ENCODE measurements at places on chromosomes 2 and 18.
A peak's percentile ranks its signal among the peaks of the same experiment; 100 is the strongest.

DNA sequence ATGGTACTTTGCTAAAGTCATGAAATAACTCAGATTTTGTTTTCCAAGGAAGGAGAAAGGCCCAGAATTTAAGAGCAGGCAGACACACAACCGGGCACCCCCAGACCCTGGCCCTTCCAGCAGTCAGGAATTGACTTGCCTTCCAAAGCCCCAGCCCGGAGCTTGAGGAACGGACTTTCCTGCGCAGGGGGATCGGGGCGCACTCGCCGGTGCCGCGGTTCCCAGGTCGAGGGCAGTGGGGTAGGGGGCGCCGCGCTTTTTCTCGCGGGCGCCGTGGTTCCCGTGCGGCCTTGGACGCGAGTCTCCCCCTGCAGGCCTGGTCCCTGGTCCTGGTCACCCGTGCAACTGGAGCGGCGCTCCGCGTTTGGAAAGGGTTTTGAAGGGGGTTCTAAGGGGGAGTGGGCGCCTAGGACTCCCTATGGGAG is 1.2 kb downstream of the ZNF236 start:
- DNase-seq, result no peak

DNA sequence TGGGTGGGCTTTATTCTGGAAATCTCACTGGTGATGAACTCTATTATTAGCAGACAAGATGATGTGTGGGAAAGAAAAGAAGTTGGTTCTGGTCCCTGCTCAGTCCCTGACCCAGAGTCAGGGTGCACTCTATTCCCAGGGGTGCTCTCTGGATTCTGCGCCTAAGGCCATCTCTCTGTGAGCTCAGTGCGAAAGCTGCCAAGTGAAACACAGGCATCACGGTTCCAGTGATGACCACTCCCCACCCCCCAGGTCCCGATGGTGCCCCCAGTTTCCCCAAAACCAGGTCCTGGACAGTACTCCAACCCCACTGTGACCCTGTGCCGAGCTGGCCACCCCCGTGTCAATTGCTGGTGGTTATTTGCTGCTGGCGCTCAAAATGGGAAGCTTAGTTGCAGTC is 30.1 kb downstream of the RHOB start:
- DNase-seq, result no peak

DNA sequence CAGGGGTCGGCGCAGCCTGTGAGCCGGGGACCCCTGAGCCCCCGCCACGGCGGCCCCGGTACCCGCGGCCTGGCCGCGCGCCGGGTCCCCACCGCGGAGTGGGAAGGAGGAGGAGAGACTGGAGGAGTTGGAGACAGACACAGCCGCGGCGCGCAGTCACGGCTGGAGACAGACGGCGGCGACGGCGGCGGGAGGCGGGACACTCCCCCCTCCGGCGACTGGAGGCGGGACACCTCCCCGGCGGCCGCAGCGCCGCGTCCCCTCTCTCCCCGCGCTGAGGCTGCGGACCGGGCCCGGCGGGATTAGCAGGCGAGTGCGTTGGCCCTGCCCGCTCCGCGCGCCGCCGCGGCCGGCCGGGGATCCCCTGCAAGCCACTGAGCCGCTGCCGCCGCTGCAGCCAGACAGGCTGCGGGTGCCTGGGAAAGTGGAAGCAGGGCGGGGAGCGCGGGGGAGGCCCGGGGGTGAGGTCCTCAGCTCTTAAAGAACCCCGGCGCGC is 1.0 kb upstream of the LDLRAD4 start:
- DNase-seq, result peak; percentile 39

- no peak for DNase-seq
These were observed 126.8 kb downstream of the ZNF521 start for GRCh38 chr18:25225151-25225550.

GRCh38 chr2:104871649-104871971 is 17.7 kb downstream of the POU3F3 start:
- DNase-seq, result no peak

DNA sequence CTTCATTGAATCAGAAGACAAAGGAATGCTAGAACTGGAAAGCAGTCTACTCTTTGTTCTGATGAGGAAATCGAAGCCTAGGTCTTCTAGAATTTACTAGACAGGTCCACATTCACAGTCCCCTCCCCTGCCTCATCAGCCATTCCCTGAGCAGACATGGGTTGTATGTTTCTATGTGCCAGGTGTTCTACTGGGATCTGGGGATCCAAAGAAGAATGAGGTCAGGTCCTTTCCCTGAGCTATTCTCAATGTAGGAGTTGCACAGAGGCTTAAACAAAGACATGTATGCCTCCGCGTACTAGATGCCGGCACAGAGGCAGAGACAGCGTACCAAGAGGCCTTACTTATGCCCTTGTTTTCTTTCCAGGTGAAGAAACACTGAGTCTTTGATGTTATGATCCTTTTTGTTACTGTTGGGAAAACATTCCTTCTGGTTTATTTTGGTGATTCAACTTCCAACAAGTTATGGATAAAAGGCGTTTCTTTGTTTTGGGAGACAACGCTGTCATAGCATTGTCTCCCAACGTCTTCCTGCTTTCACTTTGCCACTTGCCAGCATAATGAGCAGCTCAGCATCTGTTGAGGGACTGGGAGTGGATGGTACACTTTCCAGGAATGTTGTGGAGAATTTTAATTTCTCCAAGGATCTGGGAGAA is 174.4 kb downstream of the ALPK2 start:
- DNase-seq, result no peak

GRCh38 chr2:126896471-126896870 is 2.2 kb upstream of the TEX51 start:
- no peak for DNase-seq

DNA sequence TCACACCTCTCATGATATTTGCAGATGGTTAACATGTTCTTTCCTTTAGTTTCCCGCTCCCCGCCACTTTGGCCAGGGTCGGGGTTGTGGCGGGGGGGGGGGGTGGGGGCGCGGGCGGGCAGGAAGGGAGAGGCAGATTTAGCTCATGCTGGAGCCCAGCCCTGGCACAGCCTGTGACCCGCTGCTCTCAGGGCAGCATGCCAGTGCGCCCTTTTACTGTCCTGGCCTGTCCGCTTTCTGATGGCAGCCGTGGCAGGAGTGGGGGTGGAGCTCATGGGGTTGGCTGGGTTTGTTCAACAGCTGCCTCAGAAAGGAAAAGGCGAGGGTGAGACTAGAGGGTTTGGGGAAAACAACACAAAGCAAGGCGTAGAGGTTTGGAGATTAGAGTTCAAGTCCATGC is 56.1 kb downstream of the TNP1 start:
- DNase-seq, result no peak

DNA sequence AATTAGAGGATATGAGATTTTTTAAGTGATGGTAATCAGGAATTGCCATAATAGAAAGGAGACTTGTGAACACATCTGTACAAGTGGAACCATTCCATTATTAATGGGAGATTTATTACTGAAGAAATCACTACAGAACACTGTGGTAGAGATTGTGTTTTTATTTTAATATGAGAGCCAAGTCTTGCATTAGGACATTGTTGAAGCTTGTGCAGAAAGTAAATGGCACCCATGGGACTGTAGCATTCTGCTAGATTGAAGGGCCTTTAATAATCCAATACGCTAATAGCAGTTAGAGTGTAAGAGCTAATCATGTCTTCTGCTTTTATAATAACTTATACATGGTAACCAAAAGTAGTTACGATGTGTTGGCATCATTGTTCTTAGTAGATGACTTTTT is 83.6 kb downstream of the VRK2 start:
- DNase-seq, result no peak

- no peak for DNase-seq
These were observed 74.5 kb downstream of the MYCN start for GRCh38 chr2:16014802-16015201.

- DNase-seq, result no peak
These were observed 14.9 kb upstream of the GNAL start for GRCh38 chr18:11674119-11674518.

DNA sequence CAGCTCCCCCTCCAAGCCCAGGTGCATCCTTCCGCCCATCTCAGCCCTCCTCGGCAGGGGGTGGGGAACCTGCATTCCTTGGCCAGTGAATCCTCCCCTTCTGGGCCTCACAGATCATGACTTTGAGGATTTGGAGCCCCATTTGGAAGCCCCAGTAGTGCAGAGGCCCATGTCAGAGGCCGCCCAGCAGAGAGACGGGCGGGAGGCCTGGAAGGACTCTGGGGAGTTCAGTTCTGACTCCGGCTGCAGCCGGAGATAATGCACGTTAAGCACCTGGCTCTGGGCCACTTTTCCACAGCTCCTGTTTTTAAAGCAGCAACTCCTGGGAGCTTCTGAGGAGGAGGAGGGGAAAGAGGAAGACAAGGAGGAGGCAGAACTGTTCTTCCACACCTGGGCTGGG is 14.9 kb downstream of the ATOH8 start:
- no peak for DNase-seq

DNA sequence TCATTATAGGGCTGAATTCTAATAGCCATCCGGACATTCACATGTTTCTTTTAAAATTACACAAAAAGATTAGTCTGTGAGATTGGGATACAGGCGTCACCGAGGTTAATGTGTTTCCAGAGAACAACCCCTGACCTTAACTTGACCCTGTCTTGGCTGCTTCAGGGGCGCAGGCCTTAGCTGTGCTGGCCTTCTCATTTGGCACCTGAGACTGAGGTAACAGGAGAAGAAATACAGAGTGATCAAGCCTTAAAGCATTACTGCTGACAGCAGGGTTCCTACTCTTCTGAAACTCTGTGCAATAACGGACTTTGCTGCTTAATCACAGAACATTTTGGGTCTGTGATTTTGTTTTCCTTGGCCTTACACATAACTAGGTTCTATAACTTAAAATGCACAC is 92.6 kb downstream of the RAPH1 start:
- no peak for DNase-seq

GRCh38 chr2:158079672-158080071 is 22.0 kb upstream of the UPP2 start:
- no peak for DNase-seq

- DNase-seq, result no peak
These were observed 77.8 kb downstream of the CTIF start for GRCh38 chr18:48616484-48617255.

- DNase-seq, result peak; percentile 71
These were observed 38.9 kb upstream of the LPIN2 start for GRCh38 chr18:3051718-3052410.

- DNase-seq, result no peak
These were observed 15.1 kb downstream of the PHOSPHO2 start for GRCh38 chr2:169709331-169709730.

DNA sequence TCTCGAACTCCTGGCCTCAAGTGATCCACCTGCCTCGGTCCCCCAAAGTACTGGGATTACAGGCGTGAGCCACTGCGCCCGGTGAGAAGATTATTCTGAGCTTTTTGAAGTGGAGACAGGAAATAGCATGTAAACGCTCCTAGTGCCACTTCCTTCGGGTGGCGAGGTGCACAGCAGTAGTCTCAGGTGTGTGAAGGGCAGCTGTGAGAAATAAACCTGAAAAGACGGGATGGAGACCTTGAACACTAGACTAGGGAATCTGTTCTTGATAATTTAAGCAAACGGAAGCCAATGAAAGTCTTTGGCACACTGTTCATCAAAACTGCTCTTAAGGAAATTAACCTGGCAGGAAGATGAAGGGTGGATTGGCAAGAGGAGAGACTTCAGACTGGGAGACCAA is 439 bp upstream of the PLEKHH2 start:
- no peak for DNase-seq

Measured in Caco-2 (cell line).